ENCODE measurements at places on chromosomes 1 and 21. TPM values are rescaled to one million over a fixed set of nuclear protein-coding genes. Genes with fewer than 3 reads are reported as not detected.

The TDRD5 gene
- not detected for total RNA-seq

The KIF17 gene
- total RNA-seq = 19.1 TPM

The SPSB1 gene
- total RNA-seq = 31.0 TPM

The AVPR1B gene
- total RNA-seq = not detected

The CFHR1 gene
- total RNA-seq = not detected

The NMNAT1 gene
- 9.1 TPM for total RNA-seq
